ENCODE measurements at places on chromosomes 11 and 22.

GRCh38 chr22:30308518-30309230 lies 18.1 kb downstream of the TBC1D10A start:
- DNase-seq = no peak

- DNase-seq = no peak
Measured at GRCh38 chr11:134665571-134666270, 253.7 kb upstream of the B3GAT1 start.

DNA sequence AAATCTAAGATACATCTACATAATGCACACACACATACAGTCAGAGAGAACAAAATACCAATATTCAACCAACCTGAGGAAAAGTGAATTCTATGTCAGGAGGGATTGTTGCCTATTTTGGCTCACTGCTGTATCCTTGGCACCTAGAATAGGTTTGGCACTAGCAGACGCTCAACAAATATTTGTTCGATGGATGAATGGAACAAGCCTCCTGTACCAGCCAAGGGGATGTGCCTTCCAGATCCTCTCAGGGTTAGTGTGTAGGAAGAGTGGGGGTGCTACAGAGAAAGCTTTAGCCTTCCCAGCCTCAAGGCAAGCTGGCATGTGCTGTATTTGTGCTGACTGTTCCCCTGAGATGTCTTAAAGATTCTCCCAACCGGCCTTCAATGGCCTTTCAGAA lies 23.3 kb upstream of the POU2AF1 start:
- no peak for DNase-seq

DNA sequence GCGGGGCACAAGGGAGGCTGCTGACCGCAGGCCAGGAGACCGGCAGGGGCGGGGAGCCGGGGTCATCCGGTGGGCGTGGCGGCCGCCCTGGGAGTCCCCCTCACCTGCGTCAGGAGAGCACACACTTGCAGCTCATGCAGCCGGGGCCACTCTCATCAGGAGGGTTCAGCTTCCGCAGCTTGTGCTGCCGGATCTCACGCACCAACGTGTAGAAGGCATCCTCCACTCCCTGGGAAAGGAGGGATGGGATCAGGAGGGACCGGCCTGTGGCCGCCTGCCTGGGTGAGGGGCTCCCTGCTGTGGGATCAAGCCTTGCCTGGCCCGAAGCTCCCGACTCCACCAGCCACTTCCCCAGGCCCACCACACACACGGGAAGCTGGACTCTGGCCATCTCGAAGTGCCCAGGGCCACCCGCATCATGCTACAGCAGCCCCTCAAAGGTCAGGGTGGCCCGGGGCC lies 2.8 kb downstream of the HRAS start:
- DNase-seq = no peak

DNA sequence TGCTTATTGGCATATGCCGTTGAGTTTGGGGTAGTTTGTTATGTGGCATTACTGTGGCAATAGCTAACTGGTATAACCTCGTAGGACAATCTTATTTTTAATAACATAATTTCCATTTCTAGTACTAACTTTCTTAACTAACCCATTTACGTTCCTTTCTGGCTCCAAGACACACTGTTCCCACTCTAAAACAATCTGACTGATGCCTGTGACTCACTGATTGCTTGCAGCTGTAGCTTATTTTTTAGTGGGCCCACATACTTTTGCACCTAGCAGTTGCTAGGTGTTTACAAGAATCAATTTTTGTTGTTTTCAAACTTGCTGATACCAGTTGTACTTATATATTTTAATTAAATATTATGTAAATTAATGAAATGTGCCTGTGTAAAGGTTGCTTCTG lies 52.2 kb downstream of the FAT3 start:
- no peak for DNase-seq

GRCh38 chr11:61637277-61637676 lies 42.9 kb upstream of the DAGLA start:
- no peak for DNase-seq

- no peak for DNase-seq
Measured at GRCh38 chr11:111878385-111878848, 548 bp downstream of the FDXACB1 start.

DNA sequence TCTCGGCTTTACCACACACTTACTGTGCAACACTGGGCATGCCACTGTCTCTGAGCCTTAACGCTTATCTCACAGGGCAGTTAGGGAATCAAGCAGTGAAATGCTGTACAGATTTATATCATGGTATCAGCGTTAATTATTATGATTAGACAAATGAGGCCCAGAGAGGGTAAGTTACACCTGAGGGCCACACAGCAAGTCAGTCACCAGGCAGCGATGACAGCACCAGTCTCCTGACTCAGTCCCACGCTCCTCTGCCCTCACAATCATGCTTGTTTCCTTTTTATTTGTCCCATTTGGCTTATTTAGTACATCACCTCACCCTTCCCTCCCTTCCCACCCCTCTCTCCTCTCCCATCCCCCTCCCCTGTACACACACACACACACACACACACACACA lies 12.2 kb downstream of the CHRDL2 start:
- DNase-seq = no peak

DNA sequence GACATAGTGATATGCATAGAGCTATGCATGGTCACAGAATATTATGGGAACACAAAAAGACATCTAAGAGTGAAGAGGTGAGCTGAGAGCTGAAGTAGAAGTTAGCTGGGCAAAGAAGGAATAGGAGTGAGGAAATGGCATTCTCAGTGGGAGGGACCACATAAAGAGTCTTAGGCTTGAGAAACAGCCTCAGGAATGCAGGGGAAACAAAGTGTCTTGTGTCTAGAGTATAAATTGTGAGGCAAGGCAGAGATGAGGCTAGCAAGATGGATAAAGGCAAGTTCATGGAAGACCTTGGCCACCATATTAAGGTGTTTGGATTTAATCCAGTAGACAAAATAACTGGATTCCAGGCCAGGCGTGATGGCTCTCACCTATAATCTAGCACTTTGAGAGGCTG lies 40.6 kb upstream of the CRTAM start:
- DNase-seq = no peak

DNA sequence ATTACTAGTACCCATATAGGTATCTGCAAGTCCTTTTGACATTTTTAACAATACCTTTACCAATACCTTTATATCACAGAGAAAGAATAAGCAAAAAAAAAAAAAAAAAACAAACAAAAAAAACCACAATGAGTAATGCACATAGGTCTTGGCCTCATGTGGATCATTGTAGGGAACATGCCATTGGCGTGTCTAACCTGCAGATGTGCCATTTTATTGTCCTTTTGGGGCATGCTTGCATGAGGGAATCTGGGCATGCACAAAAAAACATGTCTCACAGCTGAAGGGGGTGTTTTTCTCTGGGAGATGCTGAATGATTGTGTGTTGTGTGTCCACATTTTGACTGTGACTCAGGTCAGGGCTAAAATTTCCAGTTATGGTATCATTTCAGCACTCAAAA lies 361.6 kb downstream of the GUCY1A2 start:
- no peak for DNase-seq

- no peak for DNase-seq
Measured at GRCh38 chr22:30892286-30892685, 76.3 kb downstream of the MORC2 start.

DNA sequence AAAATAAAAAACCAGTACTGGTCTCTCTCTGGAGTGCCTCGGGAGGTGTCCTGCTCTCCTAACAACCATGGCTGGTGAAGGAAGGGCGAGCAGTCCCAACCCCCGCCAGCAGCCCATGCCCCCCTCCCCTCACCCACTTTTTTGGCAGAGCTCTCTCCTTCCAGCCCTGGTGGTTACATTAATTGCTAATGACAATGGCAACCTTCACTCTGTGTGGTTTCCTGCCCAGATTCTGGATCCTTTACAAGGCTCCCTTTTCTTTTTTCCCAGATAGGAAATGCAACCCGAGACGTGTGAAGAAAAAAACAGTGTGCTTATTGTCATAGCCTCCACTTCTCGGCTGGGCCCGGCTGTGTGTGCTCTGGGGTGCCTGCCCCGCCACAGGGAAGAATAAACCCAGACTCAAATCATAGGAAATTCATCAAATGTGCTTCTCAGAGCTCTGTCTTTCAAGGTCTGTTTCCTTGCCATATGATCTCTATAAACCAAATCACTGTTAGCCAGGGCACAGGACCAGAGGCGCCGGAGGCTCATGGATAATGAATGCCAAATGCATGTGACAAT lies 513.0 kb downstream of the SOX6 start:
- peak; percentile 38 for DNase-seq

DNA sequence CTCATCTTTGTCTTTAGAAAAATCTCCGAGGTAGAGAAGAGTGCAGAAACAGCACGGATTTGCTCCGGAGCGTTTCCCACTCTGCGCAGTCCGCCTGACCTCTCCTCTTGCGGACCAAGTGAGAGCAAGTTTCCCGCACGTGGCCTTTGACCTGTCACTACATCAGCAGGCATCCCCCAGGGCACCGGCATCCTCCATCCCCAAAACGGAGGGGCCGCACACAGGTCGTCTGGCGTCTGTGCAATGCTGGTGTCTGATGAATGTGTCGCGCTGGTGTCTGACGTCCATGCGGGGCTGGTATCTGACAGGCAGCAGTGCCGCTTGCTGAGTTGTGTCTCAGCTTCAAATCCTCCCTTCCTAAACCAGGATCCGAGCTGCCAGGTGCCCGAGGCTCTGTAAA lies 739 bp upstream of the MRGPRE start:
- no peak for DNase-seq

DNA sequence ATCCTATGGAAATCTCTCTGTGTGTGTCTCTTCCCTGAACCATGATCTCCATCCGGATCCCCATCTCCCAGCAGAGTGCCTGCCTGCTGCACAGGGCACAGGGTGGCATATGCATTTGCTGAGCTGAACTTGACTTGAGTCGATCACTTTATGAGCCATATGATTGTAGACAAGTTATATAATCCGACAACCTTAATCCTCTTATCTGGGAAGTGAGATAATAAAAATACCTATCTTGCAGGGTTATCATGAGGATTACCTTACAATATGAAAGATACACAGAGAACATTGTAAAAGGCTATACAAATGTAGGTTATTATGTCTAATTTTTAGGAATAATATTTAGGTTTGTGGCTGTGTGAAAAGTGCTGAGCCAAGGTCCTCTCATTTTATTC lies 124.5 kb downstream of the ST3GAL4 start:
- no peak for DNase-seq

DNA sequence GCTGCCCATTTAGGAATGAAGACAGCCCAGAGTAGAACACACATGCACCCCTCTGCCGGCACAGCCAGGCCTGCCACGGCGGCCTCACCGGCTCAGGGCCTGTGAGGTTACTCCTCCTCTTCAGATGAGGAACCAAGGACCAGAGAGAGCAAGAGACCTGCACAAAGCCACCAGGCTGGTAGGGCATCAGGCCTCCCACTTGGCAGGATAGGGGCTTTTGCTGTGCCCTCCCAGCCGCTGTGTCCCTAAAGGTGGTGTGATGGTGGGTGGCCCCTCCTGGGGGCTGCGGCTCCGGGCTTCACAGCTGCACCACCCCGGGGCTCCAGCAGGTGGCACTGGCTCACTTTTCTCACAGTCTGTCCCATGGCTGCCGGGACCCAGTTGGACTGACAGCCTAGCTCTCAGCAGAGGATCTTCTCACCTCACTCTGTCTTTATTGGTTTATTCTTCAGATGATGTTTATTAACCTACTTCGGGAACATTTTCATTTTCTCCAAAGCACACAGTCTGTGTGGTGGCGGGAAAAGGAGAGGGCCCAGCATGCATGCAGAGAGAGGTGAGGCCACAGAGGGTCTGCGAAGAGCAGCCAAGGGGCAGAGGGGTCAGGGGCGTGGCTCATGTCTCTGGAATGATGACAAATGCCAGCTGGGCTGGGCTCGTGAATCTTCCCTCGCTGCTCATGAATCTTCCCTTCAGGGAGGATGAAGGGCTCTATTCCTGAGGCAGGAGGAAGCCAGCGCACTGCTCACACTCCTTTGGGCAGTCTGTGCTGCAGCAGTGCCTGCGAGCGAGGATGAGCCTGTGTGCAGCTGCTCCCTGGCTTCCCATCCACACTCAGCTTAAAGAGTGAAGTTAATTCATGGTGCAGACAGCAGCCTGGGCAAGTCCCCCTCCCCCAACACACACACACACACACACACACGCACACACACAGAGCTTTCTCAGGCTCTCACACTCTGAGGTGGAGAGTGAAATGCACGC lies 101.1 kb upstream of the PITPNB start:
- DNase-seq = peak; percentile 77

DNA sequence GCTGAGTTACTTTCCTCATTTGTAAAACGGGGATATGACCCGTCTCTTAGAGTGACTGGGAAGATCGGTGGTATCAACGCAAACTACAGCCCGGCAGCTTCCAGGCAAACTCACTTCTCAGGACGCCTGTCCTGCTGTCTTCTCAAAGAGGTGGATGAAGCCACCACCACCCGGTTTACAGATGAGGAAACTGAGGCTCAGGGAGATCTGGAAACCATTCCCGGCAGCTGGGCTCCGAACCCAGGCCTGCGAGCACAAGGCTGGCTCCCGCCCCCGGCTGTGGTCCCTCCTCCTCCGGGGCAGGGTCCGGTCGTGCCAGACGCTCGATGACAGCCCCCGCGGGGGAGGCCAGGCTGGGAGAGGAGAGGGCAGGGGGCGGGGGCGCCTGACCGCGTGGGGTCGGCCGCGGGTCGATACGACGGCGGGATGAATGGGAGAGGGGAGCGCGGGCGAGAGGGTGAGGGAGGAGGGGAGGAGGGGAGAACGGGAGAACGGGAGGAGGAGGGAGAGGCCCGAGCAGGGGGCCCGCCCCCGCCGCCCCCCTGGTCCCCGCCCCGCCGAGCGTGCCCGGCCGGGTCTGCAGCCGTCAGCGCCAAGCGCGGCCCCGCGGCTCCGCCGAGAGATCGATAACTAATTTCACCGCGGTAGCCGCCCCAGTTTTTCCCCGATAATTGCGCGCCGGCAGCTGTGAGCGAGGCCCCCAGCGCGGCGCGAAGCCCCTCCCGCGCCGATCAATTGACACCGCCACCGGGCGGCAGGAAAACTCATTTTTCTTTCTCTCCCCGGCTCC lies 14.0 kb downstream of the IGLL1 start:
- no peak for DNase-seq

DNA sequence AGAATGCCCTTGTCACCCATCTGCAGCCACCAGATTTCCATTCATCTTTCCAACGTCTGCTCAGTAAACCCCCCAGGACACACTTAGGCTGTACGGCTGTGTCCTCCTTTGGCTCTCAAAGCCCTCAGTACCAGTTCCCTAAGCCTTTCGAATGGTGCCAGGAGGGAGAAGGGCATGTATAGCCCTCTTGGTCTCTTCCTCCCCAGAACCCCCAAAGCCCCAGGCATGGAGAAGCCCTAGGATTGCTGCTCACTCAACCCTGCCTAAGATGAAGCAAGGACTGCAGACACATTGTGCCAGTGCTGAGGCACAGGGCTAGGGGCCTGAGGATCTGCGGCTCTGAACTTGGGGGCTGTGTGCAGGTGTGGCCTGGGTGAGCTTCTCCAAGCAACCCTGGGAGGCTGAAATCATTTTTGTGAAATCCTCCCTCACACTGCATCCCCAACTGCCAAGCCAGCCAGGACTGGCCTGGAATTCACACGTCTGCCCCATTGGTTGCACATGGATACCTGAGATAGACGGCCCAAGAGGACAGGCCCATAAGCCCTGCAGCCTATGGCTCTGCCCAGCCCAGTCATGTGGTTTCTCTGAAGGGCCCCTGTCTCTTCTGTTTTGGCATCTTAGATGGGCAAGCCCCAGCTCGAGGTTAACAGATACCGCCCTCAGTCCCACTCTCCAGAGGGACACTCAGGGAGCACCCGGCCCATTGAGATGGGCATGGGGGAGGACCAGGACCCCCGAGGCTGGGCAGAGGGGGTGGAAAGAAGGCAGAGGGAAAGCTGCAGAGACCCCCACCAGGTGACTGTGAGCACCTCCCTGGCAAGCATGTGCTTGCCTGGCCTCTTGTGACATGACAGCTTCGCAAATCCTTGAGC lies 34.0 kb downstream of the KCNQ1OT1 start:
- no peak for DNase-seq
